ENCODE measurements at places on chromosomes 3 and 15. TPM values are rescaled to one million over a fixed set of nuclear protein-coding genes. Genes with fewer than 3 reads are reported as not detected.
A peak's percentile ranks its signal among the peaks of the same experiment; 100 is the strongest.

DNA sequence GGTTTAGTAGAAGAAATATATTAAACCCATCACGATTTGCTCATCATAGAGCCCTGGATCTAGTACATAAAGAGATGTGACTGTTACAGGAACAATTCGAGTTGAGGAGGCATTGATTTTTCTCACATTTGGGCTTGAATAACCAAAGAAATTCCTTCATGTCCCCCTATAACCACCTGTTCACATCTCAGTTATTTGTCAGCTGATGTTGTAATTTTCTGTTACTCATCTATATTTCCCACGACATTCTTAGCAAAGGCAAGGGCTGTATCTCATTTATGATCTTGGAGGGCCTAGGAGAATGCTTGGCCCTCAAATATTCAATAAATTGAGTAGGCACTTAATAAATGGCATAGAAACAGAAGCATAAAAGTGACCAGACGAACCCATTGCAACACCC, 36.4 kb upstream of the GYG1 start:
- no peak for DNase-seq

DNA sequence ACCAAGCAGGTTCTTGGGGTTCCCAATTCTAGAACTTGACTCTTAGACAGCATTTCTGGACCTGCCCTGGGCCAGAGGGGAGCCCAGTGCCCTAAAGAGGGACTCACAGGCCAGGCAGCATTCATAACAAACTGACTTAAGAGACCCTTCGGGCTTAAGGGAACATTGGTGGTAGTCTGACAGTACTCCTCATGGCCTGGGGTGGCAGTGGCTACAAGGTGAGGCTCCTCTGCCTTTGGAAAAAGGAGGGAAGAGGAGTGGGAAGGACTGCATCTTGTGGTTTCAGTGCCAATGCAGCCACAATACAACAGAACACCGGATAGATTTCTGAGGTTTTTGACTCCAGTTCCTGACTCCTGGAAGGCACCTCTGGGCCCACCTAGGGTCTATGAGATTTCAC, 172.2 kb upstream of the STRIT1 start:
- no peak for DNase-seq

The HESX1 gene
- 0.14 TPM for total RNA-seq

DNA sequence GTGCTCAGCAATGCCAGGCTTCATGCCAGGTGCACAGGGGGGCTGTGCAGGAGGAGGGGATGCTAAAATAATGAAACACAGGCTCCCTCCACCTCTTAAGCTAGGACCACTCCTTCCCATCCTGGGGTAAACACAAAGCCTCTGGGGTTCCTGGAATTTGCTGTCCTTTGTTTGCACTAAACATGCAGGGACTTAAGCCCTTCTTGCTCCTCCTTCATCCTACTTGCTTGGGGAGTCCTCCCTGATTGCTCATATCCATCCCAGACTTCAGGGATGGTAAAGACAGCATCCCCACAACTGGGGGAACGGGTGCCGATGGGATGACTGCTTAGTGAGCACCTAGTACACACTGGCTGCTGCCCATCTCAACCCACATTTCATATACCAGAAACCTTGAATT, 5.1 kb downstream of the LINGO1 start:
- DNase-seq = no peak

GRCh38 chr3:42175386-42176240, 84.5 kb downstream of the TRAK1 start:
- no peak for DNase-seq

- DNase-seq = no peak
Observed at GRCh38 chr3:135528413-135529015, 437.0 kb upstream of the PPP2R3A start.

- no peak for DNase-seq
Observed at GRCh38 chr15:101799665-101800064, 3.6 kb upstream of the OR4F6 start.

DNA sequence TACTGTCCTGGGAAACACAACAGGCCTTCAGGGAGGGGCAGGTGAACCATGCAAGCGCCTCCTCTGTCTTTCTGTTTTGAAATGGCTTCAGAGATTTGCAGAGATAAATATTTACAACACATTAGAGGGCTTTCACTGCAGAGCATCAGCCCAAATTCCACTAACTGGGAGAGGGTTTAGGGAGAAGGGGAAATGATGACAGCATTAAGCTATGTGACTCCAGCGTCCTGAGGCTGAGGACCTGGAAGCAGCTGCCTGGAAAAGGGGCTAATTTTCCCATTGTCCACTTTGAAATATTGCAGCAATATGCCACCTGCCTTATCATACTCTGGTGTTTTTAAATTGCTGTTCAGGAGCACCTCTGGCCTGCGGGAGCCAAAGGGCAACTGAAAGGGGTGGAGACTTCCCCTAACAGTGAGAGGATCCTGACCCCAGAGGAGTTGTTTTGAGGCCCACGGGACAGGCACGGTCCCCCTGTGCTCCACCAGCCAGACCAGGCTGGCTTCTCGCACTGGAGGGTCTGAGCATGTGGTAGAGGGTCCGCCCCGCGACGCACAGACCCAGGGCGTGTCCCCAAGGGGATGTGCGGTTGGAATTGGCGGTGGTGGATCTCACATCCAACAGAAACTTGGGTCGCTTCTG, 110.6 kb downstream of the XXYLT1 start:
- DNase-seq = no peak

DNA sequence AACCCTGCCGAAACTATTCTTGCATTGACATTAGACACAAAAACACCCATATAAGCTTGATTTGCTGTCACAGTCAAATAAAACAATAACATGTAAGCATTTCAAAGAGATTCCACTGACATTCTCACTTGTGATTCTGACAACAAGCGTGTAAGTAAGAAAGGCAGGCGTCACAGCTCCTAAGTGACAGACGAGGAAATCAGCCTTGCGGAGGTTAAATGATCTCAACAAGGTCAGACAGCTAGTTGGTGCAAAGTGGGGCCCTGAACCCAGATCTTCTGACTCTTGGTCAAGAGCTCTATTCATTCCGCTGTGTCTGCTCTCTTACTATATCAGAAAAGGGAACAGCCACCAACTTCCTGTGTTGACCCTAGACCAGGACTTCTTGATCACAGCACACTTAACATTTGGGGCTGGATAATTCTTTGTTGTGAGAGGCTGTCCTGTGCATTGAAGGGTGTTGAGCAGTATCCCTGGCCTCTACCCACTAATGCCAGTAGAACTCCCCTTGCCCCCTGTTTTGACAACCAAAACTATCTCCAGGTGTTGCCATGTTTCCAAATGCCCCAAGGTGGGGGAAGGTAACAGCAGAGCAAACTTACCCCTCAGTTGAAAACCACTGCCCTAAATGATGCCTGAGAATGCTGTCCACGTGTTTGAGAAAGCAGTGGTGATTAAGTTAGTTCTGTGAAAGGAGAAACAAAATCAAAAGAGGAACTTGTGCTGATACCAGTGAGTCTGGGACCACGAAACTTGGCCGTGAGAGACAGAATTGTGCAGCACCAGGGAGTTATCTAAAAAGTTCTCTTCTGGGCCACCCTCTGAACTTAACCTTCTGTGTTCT, 86.1 kb downstream of the LIPC start:
- no peak for DNase-seq

The UBAP1L gene
- total RNA-seq = 0.07 TPM

DNA sequence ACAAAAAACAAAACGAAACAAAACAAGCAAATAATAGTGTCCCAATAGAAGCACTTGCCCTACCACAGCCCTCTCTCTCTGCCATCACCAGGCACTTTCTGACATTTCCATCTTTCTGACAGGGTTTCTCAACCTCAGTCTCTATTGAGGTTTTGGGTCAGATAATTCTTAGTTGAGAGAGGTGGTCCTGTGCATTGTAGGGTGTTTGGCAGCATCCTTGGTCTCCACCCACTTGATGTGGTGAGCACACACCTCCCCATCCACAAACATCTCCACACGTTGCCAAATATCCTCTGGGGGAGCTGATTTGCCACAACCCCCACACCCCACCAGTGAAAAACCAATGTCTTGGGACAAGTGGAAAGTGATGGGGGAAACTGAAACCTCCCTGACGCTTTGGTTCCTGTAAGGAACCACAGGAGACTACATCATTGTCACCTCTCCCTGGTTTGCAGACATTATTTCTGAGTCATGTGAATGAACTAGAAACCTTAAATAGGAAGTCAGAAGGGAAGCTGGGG, 733.7 kb upstream of the CFAP20DC start:
- no peak for DNase-seq

DNA sequence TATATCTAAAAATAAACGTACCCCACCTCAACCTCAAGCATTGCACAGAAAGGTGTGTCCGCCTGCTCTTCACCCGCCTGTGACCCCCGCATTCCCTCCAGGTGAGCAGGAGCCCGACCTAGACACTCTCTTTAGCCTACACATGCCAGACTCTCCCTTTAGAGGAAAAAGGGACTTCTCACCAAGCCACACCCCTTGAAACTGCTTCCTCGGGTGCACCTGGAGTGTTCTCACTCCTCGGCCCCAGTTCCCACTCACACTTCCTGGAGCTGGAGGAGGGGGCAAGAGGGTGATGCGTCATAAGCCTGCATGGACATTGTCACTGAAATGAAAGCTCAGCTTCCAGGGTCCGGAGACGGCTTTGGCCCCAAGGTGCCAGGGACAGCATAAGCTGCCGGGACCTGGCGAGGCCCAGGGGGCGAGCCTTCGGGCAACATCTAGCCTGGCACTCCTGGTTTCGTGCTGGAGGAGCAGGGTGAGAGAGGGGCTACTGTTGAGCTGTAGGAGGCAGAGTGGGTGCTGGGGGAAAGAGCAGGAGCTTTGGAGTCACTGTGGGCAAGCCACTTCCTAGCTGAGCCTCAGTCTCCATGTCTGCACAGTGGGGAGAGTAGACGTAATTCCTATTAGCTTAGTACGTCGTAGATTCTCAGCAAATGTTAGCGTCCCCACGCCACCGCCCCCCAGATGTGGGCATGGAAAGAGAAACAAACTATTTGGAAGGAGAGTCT, 9.8 kb upstream of the MUC4 start:
- no peak for DNase-seq

The FEZF2 gene
- total RNA-seq = not detected

DNA sequence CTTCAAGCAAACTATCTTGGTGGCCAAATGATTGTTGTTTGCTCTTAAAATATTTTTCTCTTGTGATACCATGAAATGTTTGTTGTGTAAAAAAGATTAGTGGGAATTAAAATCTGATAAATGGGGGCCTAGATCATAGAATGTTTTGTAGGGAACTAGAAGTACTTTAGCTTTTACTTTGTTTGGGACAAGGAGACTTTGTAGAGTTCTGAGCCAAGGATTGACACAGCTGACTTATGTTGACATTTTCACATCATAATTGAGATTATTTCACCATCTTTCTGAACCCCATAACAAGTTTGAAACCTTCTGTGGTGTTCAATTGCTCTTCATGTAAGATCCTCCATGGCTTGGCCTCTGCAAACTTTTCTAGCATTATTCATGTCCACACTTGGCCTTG, 235.4 kb downstream of the NLGN1 start:
- no peak for DNase-seq

The GHRL gene
- not detected for total RNA-seq

- DNase-seq = peak; percentile 45
Observed at GRCh38 chr3:55271549-55271948, 215.6 kb downstream of the WNT5A start.

DNA sequence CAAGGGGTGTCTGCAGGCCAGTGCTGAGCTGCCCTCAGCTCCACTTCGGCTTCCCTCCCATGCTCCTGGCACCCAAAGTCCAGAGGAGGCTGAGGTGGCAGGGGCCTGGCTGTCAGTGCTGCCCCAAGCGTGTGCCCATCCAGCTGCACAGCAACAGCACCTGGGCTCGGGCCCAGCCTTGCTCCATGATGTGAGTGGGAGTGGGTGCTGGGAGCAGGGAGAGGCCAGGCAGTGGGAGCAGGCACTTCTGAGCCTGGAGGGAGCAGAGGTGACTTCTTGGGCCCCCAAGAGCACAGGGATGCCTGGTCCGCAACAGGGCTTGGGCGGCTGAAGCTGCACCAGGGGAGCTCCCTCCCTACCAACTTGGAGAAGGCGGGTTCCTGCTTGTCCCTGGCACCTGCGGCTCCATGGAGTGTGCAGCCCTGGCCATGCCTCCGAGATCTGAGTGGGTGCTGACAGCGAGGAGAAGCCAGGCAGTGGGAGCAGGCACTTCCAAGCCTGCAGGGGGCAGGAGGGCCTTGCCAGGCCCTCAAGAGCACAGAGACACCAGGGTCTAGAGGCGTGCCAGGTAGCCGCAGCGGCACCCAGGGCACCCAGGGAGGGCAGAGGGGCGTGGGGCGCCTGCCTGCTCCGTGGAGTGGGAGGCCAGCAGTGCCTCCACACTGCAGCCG, 366.7 kb upstream of the SGO1 start:
- DNase-seq = no peak

The IQCH gene
- 0.92 TPM for total RNA-seq

The RAB43 gene
- 22.4 TPM for total RNA-seq

The COLQ gene
- total RNA-seq = 0.14 TPM

GRCh38 chr3:45489730-45490309, 101.4 kb downstream of the LARS2 start:
- DNase-seq = no peak

DNA sequence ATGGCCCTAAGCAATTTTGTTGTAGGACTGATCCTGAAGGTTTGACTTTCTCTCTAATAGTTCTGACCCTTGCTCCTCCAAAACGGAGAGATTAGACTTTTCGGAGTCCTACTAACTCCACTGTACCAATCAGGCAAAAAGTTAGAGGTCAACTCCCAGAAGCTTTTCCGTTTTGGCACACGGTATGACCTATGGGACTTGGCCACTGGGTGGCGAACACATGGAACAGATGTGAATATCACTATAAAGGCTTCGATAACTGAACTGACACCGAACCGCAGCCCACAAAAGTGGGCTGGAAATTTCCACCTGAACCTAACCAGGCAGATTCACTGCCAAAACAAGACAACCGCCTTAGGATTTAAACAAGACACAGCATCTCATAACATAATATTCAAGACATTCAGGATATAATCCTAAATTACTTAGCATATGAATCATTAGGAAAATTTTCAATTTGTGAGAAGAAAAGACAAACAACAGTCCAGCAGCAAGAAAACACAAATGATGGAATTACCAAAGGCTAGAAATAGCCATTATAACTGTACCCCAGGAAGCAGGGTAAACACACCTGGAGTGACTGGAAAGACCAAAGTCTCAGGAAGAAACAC, 12.2 kb upstream of the TM2D3 start:
- no peak for DNase-seq

- no peak for DNase-seq
Observed at GRCh38 chr3:3800080-3800455, 837 bp downstream of the LRRN1 start.

GRCh38 chr3:45486926-45487325, 98.5 kb downstream of the LARS2 start:
- peak; percentile 10 for DNase-seq

- no peak for DNase-seq
Observed at GRCh38 chr3:110821586-110821985, 250.0 kb upstream of the NECTIN3 start.

The CPNE9 gene
- total RNA-seq = not detected

Measured in epithelial cell of proximal tubule (primary cell).